Right atrium auricular region (tissue), 2 donors: ENCODE measurements at places on chromosomes 6 and 20. TPM values are rescaled to one million over a fixed set of nuclear protein-coding genes. Genes with fewer than 3 reads are reported as not detected.

GRCh38 chr6:14807971-14808370, 437.9 kb upstream of the JARID2 start:
- H3K4me3 ChIP-seq: no peak overlapping the region
- peaks cover 19% of the 10 kb centered on the region for H3K4me1 ChIP-seq
- H3K36me3 ChIP-seq: no peaks in the 10 kb centered on the region

GRCh38 chr6:449057-449430, 57.5 kb downstream of the IRF4 start:
- H3K27ac ChIP-seq: no peak overlapping the region
- no peaks in the 10 kb centered on the region for H3K27me3 ChIP-seq
- H3K4me1 ChIP-seq: no peaks in the 10 kb centered on the region

- no peak overlapping the region for H3K27ac ChIP-seq
- H3K36me3 ChIP-seq: no peaks in the 10 kb centered on the region
- no peak for DNase-seq
- no peaks in the 10 kb centered on the region for H3K27me3 ChIP-seq
- no peak overlapping the region for H3K4me3 ChIP-seq
- H3K4me1 ChIP-seq: no peaks in the 10 kb centered on the region
Measured at GRCh38 chr20:61170496-61171320, 81.4 kb upstream of the CDH4 start.

GRCh38 chr6:97594844-97595243, 311.8 kb upstream of the MMS22L start:
- no peak for DNase-seq
- H3K27me3 ChIP-seq: no peaks in the 10 kb centered on the region
- no peak overlapping the region for H3K4me3 ChIP-seq
- H3K36me3 ChIP-seq: no peaks in the 10 kb centered on the region
- no peaks in the 10 kb centered on the region for H3K4me1 ChIP-seq
- peak overlapping the region; percentile 77 for H3K27ac ChIP-seq

GRCh38 chr6:70079241-70079640, 212.9 kb downstream of the COL19A1 start:
- H3K4me3 ChIP-seq: no peak overlapping the region
- no peaks in the 10 kb centered on the region for H3K4me1 ChIP-seq
- H3K27ac ChIP-seq: no peak overlapping the region
- no peaks in the 10 kb centered on the region for H3K36me3 ChIP-seq
- H3K27me3 ChIP-seq: no peaks in the 10 kb centered on the region

DNA sequence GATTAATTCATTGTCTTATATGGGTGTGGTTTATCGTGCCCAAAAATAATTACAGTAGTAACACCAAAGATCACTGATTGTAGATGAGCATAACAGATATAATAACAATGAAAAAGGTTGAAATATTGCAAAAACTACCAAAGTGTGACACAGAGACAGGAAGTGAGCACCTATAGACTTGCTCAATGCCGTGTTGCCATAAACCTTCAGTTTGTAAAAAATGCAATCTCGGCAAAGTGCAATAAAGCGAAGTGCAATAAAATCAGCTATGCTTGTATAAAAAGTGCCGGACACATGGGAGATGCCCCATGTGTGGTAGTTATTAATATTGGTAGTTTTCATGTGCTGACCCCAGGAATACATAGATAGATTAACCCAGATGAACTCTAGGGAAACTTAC, 192.6 kb downstream of the NRN1 start:
- H3K27ac ChIP-seq: no peak overlapping the region
- H3K36me3 ChIP-seq: no peaks in the 10 kb centered on the region
- no peaks in the 10 kb centered on the region for H3K4me1 ChIP-seq
- H3K4me3 ChIP-seq: no peak overlapping the region

The MROH8 gene
- 3.8 TPM for total RNA-seq

DNA sequence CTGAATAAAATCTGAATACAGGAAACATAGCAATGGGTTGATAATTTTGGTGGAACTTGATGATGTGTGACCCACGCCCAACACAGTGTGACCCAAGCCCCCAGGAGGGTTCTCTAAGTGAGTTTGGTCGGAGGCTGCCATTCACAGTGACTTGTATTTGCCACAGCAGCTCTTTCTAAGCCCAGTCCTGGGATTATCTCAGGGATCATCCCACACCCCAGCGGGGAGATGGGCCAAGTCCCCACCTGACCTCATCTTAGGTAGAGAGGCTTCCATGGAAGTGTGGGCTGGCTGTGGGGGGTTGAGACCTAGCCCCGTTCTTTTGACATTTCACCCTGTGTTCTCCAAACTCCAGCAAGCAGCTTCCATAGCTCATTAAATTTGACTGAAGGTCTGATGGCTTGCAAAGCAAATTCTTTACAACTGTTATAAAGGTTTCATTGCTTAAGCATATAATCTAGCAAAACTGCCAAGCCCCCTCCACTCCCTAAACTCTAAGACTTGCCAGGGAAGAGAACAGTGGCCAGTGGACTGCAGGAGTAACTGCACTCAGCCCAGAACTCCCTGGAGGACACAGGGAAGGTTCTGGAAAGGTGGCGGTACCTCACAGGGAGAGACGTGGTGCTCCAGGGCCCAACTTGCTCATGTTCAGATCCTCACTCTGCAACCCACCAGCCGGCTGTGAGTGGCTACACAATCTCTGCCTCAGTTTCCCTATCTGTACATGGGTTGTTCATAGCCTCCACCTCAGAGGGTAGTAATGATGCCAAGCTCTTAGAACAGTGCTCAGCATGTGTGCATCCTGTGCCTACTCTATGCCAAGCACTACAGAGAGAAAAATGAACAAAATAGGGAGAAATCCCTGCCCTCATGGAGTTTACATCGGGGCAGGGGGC, 1.0 kb upstream of the PCK1 start:
- DNase-seq: no peak
- H3K27ac ChIP-seq: no peak overlapping the region
- H3K4me3 ChIP-seq: no peak overlapping the region
- H3K36me3 ChIP-seq: no peaks in the 10 kb centered on the region

The MRPS18A gene
- 40.4 TPM for total RNA-seq
